ENCODE measurements at places on chromosomes 2 and 18.

DNA sequence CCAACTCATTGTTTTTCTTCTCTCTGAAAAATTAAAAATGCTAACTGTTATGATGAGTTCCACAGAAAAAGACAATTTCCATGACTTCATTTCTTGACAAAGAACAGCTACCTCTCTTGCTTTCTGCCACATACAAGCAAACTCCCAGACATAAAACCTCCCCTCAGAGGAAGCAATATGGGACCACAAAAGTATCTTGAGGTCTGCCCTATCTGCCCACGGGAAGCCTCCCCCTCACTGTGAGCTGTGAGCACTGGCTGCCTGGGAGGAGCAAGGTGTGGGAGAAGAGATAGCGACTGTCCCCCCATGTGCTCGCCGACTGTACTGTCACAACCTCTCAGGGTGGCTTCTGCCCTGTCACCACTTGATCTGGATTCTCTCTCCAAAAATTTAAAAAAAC, 69.7 kb upstream of the NRP2 start:
- DNase-seq: peak; percentile 36

DNA sequence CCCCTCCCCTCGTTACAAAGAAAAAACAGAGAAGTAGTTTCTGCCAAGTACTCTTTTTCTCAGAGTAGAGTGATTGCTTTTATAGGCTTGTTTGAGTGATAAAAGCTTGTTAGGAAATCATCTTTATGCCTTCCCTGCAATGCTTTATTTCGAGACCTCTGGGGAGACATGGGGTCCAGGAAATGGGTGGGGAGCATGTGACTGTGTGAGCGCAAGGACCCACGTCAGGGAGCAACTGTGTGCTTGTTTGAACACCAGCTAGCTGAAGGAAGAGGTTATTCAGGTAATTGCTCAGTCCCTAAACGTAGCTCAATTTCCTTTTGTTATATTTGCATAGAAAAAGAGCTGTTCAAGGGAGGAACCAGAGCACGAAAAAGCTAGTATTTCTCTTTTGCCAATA, 187.3 kb downstream of the FAM210A start:
- no peak for DNase-seq

DNA sequence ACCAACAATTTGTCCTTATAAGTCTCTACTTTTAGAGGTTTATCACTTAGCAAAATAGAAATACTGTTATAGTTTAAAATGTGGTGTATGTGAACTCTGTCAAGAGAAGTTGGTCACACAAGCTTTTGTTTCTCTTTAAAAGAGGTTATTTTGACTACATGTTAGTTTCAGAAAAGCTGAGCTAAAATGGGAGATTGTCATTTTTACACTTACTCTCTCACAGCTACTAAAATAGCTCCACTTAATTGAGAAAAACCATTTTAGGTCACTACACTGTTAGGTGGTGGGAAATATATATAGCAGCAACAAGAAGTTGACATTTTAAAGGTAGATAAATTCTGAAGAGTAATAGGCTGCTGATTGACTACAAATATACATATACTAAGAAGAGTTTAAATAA, 161.5 kb upstream of the KCNJ3 start:
- DNase-seq: no peak

DNA sequence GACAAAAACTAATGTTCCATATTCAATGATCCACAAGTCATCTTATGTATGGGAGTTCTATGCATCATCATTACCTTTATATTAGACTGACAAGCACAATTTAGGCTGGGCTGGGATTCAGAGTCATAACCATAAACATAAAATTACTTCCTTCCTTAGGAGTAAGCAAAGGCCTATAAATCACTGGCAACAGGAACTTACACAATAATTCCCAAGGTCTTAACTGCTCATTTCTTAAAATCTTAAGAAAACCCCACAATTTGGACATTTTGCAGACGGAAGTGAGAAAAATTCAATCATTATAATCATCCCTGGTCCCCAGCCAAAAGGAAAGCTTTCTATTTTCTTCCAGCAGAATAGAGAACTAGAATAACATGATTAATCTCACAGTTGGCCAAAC, 232.3 kb downstream of the DYM start:
- DNase-seq: no peak

DNA sequence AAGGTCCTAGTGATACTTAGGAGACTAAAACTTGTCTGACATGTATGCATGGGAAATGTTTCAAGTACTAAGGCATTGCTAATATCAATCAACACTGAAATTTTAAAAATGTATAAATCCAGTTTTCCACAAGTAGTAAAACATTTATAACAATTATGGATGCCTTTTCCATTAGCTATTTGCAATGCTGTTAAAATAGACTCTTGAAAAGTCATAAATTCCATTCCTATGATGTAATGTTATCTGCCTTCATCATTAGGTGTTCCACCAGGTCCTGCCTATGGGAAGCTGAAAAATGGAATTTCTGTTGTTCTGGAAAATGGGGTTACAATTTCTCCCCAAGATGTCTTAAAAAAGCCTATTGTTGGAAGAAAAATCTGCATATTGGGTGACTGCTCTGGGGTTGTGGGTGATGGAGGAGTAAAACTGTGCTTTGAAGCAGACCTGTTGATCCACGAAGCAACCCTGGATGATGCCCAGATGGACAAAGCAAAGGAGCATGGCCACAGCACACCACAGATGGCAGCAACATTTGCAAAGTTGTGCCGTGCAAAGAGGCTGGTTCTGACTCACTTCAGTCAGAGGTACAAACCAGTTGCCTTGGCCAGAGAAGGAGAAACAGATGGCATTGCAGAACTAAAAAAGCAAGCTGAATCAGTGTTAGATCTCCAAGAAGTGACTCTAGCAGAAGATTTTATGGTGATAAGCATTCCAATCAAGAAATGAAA, 18.7 kb downstream of the ELAC1 start:
- DNase-seq: no peak

- no peak for DNase-seq
Observed at GRCh38 chr18:56902653-56903052, 244.2 kb upstream of the BOD1L2 start.

DNA sequence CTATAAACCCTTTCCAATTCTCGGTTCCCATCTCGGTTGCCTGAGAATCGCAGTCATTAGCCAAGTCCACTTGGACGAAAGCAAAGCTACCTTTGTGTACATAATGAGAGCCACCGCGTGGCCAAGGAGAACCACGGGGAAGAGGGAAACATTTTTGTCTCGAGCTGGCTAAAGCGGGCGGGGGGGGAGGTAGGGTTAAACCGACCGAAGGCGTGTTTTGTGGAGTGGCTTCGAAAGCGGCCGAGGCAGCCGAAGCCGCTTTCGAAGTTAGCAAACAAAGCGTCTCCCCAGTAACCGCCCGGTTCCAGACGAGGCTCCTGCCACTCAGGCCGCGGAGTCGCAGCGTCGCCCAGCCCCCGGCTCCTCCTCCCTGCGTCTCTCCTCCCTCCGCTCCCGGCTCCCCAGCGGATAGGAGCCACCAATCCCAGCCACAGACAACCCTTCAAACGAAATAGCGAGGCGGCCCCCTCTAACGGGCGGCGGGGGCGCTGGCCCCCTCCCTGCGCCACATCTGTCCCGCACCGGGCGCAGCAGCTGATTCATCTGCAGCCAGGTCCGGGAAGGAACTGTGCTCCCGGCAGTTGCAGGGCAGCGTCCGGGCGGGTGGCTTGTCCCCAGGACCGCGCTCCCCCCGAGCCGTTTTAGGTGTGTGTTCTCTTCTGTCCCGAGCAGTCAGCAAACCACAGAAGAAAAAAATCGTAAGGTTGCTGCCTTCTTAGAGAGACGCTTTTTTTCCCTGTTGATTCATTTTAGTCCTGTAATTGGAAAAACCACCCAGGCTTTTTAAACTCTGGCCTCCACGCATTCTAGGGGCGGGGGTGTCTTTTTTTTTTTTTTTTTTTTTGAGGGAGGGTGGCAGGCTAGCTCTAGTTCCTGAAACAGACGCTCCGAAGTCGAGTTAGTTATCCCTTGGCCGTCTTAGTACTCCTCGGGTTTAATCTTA, 1.8 kb upstream of the TGIF1 start:
- DNase-seq: peak; percentile 42

GRCh38 chr2:189581354-189582139, 961 bp upstream of the SLC40A1 start:
- no peak for DNase-seq

- no peak for DNase-seq
Observed at GRCh38 chr2:120874888-120875275, 139.2 kb downstream of the GLI2 start.

- DNase-seq: no peak
Observed at GRCh38 chr18:10249270-10249669, 205.2 kb upstream of the APCDD1 start.

GRCh38 chr2:150127995-150128394, 359.5 kb downstream of the RND3 start:
- no peak for DNase-seq

GRCh38 chr2:235766278-235766677, 272.4 kb downstream of the AGAP1 start:
- DNase-seq: peak; percentile 42

DNA sequence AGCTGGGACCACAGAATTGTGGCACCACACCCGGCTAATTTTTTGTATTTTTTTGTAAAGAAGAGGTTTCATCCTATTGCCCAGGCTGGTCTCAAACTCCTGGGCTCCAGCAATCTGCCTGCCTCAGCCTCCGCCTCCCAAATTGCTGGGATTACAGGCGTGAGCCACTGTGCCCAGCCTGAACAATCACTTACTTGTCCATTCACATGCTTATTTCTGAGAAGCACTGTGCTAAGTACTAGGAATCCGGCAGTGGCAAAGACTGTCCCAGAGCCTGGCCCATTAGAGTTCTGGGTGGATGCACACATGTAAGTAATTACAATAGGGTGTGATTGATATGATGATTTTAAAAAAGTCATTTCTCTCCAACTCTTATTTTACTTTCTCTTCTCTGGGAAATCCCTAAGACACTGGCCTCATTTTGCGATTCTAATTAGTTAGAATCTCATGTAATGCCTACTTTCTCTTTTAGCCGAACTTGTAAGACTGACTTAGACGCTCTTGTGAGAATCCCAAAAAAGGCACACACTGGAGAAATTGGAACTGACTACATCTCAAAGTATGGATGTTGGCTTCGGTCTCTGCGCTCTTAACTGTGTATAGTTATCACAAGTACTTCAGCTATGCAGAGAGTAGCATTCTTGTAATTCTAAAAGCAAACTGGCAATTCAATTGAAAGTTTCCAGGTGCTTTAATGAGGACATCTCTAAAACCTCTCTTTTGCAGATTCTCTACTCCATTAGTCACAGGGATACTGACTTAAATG, 567.7 kb downstream of the DCC start:
- DNase-seq: no peak

DNA sequence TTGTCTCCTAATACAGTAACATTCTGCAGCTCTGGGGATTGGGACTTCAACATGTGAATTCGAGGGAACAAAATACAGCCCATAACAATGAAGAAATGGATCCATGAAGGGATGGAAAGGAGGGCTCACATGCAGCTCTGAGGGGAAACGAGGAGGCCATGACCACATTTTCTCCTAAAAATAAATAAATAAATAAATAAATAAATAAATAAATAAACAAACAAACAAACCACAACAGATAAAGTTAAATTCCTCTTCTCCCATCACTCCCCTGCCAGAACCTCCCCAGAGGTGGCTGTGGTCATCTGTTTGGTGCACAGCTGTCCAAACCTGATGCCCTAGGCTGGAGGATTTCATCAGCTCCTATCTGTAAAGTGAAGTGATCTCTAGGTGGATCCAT, 42.7 kb downstream of the MAL start:
- DNase-seq: no peak

DNA sequence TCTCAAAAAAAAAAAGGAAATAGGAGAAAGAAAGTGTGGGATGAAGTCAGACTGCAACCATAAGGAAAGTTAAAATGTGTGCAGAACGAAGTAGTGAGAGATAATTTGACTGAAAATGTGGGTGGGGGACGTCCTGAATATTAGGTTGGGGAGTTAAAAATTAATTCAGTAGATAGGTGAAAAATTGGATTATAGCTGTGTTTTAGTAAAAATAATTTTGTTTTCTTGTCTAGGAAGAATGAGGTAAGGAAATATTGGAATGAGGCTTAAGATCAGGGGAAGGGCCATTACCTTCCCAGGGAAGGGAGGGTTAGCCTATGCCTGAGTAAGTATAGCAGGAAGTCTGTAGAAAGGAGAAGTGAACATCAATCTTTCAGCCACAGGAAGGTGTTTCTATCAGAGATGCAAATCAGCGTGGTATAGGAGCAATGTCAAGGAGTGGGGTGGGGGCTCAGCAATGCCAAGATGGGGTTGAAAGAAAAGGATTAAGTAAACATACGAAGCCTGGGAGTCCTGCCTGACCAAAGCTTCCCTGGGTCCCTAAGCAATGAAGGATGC, 250.9 kb downstream of the PIEZO2 start:
- DNase-seq: no peak

GRCh38 chr2:96118698-96119388, 2.5 kb upstream of the ADRA2B start:
- no peak for DNase-seq

DNA sequence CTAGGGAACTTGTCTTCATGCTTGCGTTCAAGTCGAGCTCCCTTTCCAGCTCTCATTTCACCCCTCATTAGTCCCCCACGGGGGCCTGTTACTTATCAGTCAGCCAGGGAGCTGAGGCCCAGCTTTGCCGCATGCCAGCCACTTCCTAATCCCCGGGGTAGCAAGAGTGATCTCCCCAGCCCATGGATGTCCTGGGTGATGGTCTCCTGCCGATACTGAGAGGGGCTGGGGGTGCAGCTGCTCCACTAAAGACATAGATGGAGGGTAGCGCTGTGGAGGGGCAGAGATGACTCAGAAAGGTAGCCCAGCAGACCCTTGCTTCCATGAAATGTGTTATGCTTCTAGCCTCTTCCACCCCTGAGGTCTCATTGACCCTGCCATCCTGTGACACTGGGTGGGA, 314.0 kb upstream of the EPAS1 start:
- DNase-seq: no peak

DNA sequence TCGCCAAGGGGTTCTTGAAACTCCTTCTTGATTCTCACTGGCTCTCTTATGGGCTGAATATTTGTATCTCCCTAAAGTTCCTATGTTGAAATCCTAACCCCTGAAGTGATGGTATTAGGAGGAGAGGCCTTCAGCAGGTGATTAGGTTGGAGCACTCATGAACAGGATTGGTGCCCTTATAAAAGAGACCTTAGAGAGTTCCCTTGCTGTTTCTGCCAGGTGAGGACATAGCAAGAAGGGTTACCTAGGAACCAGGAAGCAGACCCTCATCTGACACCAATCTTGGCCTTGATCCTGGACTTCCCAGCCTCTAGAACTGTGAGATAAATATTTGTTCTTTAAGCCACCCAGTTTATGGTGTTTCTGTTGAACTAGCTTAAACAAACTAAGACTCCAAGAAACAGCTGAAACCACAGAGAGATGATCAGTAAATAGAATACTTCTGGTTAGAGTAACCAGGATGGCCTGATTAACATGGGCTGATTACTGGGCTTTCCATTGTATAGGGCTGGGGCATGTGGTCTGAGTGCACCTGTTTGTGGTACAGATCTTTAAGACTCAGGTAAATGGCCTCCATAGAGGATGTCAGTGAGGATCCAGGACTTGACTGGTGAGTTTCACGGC, 7.7 kb upstream of the CDC42EP3 start:
- no peak for DNase-seq

GRCh38 chr2:212609479-212609878, 70.9 kb upstream of the ERBB4 start:
- DNase-seq: no peak

All from activated T-cell treated with anti-CD3 and anti-CD28 coated beads for 4 hours (primary cell).